ENCODE measurements at places on chromosomes 2 and 18. TPM values are rescaled to one million over a fixed set of nuclear protein-coding genes. Genes with fewer than 3 reads are reported as not detected.

TUBA3D gene
- total RNA-seq, result not detected

TMEM18 gene
- total RNA-seq, result 8.0 TPM

HSBP1L1 gene
- 2.7 TPM for total RNA-seq

ALPI gene
- total RNA-seq, result not detected

MOCOS gene
- total RNA-seq, result 4.7 TPM

ABHD1 gene
- total RNA-seq, result 0.08 TPM

HES6 gene
- 1.7 TPM for total RNA-seq

POTEJ gene
- not detected for total RNA-seq

NEUROD1 gene
- total RNA-seq, result not detected

FAP gene
- total RNA-seq, result 182 TPM

CD8B gene
- not detected for total RNA-seq

DOK6 gene
- 0.45 TPM for total RNA-seq

MREG gene
- 1.5 TPM for total RNA-seq

VWA3B gene
- not detected for total RNA-seq

SCTR gene
- total RNA-seq, result not detected

TIGD1 gene
- total RNA-seq, result 1.7 TPM

CASP8 gene
- total RNA-seq, result 11.9 TPM

FABP1 gene
- not detected for total RNA-seq

WNT10A gene
- total RNA-seq, result not detected

CYBRD1 gene
- 132 TPM for total RNA-seq

PLEKHB2 gene
- 94.9 TPM for total RNA-seq

CFAP210 gene
- not detected for total RNA-seq

CDK15 gene
- 0.23 TPM for total RNA-seq

TM4SF20 gene
- total RNA-seq, result 0.23 TPM

PIEZO2 gene
- total RNA-seq, result 5.3 TPM

OSBPL1A gene
- total RNA-seq, result 39.0 TPM

CCDC148 gene
- total RNA-seq, result 0.35 TPM

STARD6 gene
- not detected for total RNA-seq

CCBE1 gene
- 31.9 TPM for total RNA-seq

SOX11 gene
- not detected for total RNA-seq

VIT gene
- total RNA-seq, result 0.15 TPM

DAPL1 gene
- not detected for total RNA-seq

OST4 gene
- total RNA-seq, result 956 TPM

ASTL gene
- not detected for total RNA-seq

ANKRD30BL gene
- not detected for total RNA-seq

ZNF385B gene
- total RNA-seq, result not detected

UGT1A8 gene
- total RNA-seq, result 0.08 TPM

SIX2 gene
- total RNA-seq, result 0.47 TPM

CACNB4 gene
- total RNA-seq, result 0.15 TPM

IGFBP2 gene
- 195 TPM for total RNA-seq

CYTIP gene
- 0.23 TPM for total RNA-seq

KIAA2012 gene
- total RNA-seq, result under 0.01 TPM

CYP26B1 gene
- total RNA-seq, result 2.9 TPM

NCOA1 gene
- 6.9 TPM for total RNA-seq

DLX2 gene
- total RNA-seq, result 0.15 TPM

TEX44 gene
- total RNA-seq, result not detected

TRIM54 gene
- not detected for total RNA-seq

POTEF gene
- total RNA-seq, result not detected

Measured in smooth muscle cell of the coronary artery (primary cell).